ENCODE measurements at places on chromosomes 1 and 21. TPM values are rescaled to one million over a fixed set of nuclear protein-coding genes. Genes with fewer than 3 reads are reported as not detected.

GRCh38 chr1:34406377-34406776 is 229.7 kb downstream of the C1orf94 start:
- no peak for DNase-seq

DNA sequence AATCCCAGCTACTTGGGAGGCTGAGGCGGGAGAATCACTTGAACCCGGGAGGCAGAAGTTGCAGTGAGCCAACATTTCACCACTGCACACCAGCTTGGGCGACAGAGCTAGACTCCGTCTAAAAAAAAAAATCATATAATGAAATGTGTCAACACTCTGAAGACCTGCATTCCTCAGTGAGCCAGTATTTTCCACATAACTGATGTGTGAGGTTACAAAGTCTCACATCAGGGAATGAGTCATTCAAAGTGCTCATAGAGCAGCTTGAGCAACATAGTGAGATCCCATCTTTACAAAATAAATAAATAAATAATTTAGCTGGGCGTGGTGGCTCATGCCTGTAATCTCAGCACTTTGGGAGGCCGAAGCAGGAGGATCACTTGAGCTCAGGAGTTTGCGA is 65.5 kb downstream of the CASZ1 start:
- DNase-seq = peak; percentile 49

GRCh38 chr1:174258148-174258550 is 98.8 kb downstream of the RABGAP1L start:
- peak; percentile 30 for DNase-seq

GRCh38 chr21:33124889-33125288 is 54.9 kb downstream of the OLIG1 start:
- DNase-seq = no peak

- DNase-seq = no peak
These were observed 67.9 kb downstream of the KAZN start for GRCh38 chr1:14666373-14666772.

OR6K3 gene
- not detected for total RNA-seq

HES3 gene
- not detected for total RNA-seq

NFASC gene
- total RNA-seq = 0.19 TPM

GRCh38 chr21:33229099-33229783 is 497 bp upstream of the IFNAR2 start:
- DNase-seq = peak; percentile 26

MCOLN3 gene
- total RNA-seq = 3.0 TPM

CYB5RL gene
- 6.9 TPM for total RNA-seq

CFHR4 gene
- total RNA-seq = not detected

- DNase-seq = no peak
These were observed 22.9 kb downstream of the SPEN start for GRCh38 chr1:15870421-15870820.

GRCh38 chr1:241376701-241377100 is 19.7 kb upstream of the RGS7 start:
- peak; percentile 14 for DNase-seq

DNA sequence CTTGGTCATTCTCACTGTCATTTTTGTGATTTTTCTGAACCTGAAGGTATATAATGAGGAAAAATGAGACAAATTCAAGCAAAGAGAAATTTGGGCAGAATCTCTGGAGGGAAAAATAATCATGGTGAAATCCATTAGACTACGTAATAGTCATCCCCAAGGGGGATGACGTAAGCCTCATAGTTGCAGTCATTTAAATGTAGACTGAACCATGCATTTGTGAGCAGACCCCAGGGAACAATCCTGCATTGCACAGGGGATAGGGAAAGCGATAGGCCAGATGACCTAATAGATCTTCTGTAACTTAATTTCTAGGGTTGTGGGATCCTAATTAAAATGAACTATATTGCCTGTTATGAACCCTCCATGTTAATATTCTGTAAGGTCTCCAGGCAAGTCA is 167.4 kb upstream of the C1orf21 start:
- DNase-seq = no peak

FCRL4 gene
- not detected for total RNA-seq

GRCh38 chr21:14751602-14752344 is 205.7 kb upstream of the SAMSN1 start:
- DNase-seq = no peak

SLC44A3 gene
- total RNA-seq = 1.5 TPM

FAAP20 gene
- 47.5 TPM for total RNA-seq

CA6 gene
- total RNA-seq = not detected

DNA sequence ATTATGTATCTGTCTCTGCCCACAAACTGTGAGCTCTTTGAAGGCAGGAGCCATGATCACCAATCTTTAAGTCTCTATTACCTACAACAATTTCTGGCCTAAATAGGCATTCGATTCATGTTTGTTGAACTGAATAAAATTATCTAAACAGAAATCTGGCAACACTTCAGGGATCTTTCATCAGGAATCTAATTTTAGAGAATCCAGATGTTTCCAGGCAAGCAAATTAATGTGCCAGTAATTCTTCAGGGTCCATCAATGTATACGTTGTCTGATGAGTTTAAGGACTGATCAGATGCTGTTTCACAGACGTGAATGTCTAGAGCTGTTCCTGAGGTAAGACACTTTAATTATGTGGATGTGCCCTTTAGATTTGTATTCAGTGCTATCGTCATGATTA is 524.4 kb downstream of the PTPRC start:
- no peak for DNase-seq

DNA sequence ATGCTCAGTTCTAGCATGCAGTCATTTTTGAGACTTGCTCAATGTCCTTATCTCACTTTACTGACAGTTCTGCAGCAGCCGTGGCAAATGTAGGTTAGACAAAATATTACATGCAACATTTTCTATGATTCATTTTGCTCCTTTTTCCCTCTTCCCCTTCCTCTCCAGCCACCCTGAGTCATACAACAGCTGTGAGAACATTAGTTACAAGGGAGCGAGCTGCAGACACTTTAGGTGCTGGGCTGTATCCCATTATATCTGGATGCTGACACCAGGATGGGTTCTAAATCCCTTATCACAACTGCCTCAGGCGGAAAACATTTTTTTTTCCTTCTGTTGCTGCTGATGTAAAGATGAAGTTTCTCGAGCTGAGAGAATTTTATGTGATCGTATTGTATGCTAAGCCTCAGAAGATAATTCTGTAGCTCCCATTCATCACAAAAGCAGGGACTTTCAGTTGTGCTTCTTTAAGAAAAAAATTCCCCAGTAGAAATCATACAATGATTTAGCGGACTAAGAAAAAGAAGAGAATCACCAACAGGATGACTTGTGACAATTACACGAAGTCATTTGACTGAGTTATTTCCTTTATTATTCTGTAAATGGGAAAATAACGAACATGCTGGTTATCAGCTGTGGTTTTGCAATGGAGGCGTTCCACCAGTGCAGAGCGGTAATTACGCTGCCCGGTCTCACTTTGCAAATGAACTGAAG is 345.0 kb downstream of the DISC1 start:
- DNase-seq = peak; percentile 98

DNA sequence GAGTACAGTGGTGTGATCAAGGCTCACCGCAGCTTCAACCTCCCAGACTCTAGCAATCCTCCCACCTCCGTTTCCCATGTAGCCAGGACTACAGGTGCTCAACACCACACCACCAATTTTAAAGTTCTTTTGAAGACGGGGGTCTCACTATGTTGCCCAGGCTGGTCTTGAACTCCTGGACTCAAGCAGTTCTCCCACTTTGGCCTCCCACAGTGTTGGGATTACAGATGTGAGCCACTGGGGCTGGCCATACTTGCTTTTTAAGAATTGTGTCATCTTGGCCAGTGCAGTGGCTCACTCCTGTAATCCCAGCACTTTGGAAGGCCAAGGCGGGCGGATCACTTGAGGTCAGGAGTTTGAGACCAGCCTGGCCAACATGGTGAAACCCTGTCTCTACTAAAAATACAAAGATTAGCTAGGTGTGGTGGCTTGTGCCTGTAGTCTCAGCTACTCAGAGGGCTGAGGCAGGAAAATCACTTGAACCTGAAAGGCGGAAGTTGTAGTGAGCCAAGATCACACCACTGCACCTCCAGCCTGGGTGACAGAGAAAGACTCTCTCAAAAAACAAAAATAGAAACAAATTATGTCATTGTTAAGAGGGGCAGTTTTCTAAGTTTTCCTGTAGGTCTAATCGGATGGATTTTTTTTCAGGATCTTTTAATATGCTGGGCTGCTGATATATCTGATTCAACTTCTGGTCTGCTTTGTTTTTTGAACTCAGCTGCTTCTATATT is 18.7 kb downstream of the AK4 start:
- DNase-seq = no peak

KCNJ10 gene
- total RNA-seq = not detected

DNA sequence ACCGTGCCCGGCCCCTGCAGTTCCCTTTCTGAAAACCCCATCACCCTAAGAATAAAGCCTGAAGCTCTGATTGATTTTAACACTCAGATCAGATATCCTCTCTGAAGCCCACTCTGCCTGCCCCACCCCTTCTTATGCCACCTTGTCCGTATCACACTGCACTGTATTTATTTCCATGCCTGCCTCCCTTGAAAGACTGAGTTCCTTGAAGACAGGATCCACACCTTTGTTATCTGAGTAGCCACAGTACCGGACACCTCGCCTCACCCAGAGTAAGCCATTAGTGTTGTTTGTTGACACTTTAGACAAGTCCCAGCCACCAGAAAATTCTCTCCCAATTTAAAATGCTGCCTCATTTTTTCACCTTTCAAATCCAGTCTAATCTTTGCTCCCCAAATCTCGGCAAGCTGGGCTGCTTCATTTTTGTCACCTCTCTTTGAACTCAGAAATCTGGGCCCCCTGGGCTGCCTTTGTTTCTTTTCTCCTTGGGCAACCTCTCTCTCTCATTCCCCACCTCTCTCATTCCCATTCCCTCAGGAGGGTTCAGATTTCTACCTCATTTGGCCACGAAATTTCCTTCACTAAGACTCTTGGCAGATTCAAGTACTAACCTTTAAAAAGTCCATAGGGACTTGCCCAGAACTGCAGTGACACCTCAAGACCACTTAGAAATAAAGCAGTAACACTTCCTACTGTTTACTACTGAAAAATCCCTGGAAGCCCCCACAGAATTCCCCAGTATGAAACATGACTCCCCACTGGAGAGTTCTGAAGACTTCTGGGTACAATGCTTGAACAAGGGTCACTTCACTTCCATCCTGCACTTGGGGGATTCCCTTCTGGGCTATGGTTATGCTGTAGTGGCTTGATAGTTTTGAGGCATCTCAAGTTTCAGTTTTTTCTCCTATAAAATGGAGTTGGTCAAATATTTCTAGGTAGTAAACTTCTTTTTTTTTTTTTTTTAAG is 8.7 kb upstream of the PPP1R15B start:
- no peak for DNase-seq

COG2 gene
- 20.4 TPM for total RNA-seq

- peak; percentile 86 for DNase-seq
These were observed 165.9 kb downstream of the SDCCAG8 start for GRCh38 chr1:243421784-243422183.

GJA9 gene
- not detected for total RNA-seq

BSND gene
- not detected for total RNA-seq

DNA sequence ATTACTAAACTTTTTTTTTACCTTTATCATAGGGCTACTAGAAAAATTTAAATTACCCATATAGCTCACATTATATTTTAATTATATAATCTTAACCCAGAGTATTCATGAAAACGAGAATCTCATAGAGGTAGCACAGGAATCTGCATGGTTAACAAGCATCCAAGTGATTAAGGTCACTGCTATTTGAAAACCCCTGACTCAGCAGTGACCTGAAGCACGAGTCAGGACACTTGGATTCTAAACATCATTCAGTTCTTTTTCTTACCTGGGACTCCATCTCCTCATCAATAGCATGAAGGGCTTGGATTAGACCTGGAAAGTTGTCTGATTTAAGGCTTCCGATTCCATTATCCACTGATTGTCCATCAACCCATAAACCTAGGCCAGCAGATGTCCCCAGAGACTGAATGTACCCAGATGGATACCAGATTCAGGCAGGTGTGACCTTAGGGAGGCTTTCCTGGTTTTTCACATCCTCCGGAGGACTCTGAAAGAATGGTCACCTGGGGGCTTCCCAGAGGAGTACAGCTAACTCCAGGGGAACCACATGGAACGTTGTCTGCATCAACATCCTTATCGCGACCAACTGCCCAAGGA is 174.3 kb downstream of the SETD4 start:
- no peak for DNase-seq

DNA sequence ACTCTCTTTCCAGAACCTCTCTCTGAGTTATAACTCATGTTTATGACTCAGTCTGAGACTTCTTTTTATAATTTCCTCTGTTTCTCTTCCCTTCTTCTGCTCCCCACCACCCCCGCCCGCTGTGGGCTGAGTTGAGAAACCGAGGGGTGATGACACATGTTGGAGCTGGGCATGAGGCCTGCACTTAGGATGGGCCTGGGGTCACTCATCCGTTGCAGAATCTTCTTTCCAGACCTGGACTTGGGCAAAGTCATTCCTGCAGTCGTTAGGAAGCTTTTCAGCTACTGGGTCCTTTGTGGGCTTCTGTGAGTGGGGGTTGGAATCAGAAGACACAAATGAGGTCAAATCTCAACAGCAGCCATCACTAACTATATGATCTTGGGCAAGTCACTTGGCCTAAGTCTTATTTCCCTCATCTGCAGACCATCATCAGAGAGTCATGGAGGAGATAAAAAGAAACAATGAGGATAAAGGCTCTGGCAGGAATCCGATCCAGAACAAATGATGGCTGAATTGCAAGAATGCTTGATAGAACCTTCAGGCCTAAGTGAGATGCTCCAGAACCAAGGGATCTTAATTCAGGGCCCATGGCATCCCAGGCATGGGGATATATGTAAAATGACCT is 53.4 kb downstream of the RPS6KA1 start:
- DNase-seq = peak; percentile 53

DNA sequence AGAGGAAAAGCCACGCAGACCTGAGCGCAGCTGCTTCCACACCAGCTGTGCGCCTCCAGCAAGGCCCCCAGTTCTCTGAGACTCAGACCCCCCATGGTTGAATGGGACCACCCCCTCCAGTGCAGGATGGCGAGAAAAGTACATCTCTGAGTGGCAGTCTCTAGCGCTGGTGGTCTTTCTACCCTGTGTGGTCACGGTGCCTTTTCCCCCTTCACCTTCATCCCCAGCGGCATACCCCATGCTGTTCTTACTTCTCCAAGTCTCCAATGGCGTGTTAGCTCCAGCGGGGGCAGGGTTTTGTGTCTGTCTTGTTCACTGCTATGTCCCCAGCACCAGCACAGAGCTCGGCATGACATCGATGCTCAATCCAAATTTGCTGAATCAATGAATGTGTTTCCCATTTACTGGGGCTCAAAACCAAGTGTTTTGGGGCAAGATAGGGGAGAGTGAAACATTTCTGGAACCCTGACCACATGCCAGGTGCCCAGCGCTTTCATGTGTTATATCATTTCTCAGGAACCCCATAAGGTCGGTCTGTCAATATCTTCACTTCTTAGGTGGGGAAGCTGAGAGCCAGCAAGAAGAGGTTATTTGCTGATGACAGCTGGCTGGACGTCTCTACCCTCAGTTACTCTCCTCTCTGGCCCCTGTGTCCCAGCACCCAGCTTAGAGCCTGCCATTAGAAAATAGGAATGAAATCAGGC is 959 bp upstream of the SDC3 start:
- no peak for DNase-seq

- no peak for DNase-seq
These were observed 45.5 kb downstream of the NCF2 start for GRCh38 chr1:183544598-183545297.

LRRC38 gene
- total RNA-seq = not detected

RORC gene
- not detected for total RNA-seq

- DNase-seq = no peak
These were observed 192.8 kb downstream of the HUNK start for GRCh38 chr21:32065654-32066053.
